ENCODE measurements at places on chromosomes 16 and 17.

- DNase-seq: no peak
Measured at GRCh38 chr16:66927918-66928649, 2.7 kb upstream of the RRAD start.

DNA sequence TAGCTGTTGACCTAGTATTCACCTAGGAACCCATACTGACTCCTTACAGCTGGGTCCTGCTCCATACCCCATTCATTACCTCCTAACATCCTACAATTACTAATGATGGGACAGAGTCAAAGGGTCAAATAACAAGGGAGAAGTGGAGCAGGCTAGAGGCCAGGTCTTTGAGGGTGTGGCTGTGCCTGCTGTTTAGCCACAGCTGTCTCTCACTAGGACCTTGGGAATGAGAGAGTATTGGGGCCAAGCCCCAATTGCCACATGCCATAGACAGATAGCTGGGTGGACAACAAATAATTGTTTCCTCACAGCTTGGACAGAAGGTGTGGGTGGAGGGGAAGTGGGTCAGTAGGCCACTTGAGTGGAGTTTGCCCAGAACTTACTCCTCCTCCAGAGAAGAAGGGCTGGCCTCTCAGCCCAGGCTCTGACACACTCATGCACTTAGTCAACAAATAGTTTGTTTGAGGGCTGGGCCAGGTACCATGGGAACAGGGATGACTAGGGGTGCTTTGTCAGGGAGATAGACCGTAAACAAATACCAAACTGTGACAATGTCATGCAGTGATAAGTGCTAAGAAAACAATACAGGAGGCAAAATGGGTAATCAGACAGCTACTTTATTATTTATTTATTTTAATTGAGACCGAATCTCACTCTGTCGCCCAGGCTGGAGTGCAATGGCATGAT lies 10.2 kb upstream of the CENPT start:
- DNase-seq: peak; percentile 88

GRCh38 chr16:70577256-70577698 lies 53.7 kb downstream of the SF3B3 start:
- DNase-seq: peak; percentile 71

- peak; percentile 26 for DNase-seq
Measured at GRCh38 chr16:24858219-24859041, 12.7 kb downstream of the SLC5A11 start.

DNA sequence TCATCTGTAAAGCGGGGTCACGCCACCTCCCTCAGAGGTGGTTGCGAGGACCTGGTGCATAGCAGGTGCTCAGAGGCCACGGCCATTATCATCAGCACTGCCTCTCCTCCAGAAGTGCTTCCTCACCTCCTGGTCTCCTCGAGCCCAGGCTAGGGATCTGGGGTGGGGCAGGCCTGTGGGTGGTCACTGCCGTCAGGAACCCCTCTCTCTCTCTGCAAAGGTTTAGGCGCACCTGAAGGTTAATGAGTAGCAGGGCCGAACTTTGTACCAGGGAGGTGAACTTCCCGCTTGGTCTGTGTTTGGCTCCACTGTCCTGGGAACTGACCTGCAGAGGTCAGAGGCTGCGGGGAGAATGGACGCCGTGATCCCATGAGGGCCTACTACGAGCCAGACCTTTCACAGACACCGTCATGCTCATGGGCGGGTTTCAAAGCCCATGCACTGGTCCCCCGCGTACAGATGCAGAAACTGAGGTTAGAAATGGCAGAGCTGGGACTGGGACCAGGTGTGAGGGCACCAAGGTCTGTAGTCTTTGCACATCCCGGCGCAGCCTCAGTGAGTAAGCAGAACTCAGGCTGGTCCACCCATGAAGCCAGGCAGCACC lies 13.8 kb downstream of the JUP start:
- no peak for DNase-seq

- DNase-seq: no peak
Measured at GRCh38 chr16:69005641-69006355, 99.7 kb upstream of the HAS3 start.

- no peak for DNase-seq
Measured at GRCh38 chr16:53035176-53035942, 17.3 kb downstream of the CHD9NB start.

GRCh38 chr16:74666010-74666421 lies 661 bp downstream of the RFWD3 start:
- no peak for DNase-seq

DNA sequence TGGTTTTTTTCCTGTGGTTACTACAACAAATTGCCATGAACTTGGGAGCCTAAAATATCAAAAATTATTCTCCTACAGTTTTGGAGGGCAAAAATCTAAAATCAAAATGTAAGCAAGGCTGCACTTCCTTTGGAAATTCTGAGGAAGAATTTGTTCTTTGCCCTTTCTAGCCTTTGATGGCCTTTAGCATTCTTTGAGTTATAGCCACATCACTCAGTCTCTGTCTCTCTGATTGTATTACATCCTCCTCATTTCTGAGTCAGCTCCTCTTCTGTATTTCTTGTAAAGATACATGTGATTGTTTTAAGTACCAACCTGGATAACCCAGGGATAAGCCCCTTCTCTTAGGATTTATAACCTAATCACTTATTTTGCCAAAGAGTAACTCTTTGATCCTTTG lies 282.0 kb downstream of the BCAS3 start:
- no peak for DNase-seq

GRCh38 chr16:51172368-51172767 lies 21.3 kb upstream of the SALL1 start:
- no peak for DNase-seq

GRCh38 chr17:77440560-77440981 lies 299.8 kb downstream of the SEC14L1 start:
- no peak for DNase-seq

- no peak for DNase-seq
Measured at GRCh38 chr17:82281502-82282238, 8.2 kb upstream of the CSNK1D start.

DNA sequence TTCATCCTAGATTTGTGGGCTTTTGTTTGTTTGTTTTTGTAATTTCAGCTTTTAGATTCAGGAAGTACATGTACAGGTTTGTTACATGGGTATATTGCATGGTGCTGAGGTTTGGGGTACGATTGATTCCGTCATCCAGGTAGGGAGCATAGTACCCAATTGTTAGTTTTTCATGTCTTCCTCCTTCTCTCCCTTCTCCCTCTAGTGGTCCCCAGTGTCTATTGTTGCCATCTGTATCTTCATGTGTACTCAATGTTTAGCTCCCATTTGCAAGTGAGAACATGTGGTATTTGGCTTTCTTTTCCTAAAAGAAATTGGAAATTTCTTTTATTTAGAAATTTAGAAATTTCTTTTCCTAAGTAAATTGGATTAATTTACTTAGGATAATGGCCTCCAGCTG lies 37.1 kb upstream of the BCAS3 start:
- DNase-seq: no peak

DNA sequence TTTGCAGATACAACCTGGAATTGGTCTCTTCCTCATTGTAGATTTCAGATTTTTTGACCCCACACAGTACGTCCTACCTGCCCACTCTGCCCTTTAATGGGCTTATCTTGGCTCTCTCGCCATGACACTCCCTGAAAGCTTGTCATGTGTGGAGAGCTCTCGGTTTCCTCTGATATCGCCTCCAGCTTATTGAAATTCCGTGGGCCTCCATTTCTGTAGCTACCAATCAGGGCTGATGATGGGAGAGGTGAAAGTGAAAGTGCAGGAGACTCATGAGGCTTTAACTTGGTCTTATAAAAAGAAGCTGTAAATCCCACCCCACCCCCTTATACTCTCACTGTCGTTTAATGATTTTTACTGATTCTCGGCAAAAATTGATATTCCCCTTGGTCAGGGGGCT lies 17.7 kb downstream of the HOXB1 start:
- no peak for DNase-seq

DNA sequence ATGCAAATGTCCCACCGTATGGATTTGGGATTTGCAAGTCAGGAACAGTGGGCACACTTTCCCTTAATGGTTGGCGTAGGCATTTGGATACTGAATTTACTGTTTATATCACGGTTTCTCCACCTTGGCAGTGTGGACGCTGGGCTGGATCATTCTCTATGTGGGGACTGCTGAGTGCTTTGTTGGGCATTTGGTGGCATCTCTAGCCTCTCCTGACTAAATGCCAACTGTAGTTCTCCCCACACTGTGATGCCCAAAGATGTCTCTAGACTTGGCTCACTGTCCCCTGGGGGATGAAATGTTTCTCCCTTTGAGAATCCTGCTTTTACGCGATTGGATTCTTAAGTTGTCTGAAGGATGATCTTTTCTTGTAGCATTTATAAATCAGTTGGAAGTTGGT lies 49.0 kb downstream of the RBFOX1 start:
- no peak for DNase-seq

DNA sequence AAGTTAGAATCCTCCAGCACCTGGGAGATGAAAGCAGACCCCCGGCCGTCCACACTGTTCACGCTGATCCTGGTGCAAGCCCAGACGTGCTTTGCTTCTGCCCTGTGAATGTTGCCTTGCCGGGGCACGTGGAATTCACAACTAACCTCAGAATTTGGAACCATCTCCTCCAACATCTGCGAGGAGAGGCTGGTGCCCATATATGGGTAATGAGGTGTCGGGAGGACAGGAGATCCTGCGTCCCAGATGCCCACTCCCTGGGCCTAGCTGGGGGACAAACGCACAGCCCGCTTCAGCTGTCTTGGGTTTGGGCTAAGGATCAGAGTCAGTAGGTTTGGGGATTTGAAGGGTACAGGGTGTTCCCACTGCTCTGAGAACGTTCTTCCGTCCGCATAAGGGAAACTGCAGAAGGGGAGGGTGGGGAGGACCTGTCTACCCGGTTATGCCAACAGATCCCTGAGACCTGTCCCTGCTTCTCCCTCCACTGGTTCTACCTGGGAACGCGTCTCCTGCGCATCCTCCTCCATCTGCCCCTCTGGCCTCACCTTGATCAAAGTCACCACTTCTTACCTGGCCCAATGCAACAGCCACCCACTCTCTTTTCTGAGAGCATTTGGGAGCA lies 14.1 kb downstream of the PPL start:
- DNase-seq: no peak

DNA sequence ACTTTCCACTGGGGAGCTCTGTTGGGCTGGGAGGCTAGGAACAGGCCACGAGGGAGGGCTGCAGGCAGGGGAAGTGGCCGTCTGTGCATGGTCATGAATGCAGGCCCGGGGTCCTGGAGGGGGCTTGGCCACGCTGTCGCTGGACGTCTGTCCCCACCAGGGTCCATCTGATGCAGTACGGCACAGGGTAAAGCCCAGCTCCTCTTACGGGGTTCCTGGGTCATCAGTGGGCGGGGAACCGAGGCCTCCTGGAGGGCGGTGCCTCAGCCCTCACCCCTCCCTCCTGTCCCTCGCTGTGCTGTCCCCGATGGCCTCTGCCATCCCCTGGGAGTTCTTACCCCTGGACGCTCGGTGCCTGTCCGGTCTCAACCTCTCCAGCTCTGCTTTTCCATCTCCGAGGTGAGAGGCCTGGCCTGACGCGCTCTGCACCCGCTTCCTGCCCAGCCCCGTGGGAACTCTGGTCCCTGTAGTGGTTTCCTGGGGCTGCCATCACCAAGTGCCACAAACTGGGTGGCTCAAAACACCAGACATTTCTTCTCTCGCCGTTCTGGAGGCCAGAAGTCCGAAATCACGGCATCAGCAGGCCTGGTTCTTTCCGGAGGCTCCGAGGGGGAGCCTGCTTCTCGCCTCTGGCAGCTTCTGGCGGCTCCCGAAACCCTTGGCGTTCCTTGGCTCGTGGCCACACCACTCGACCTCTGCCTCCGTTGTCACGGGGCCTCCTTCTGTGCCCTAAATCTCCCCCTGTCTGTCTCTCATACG lies 182.8 kb downstream of the SEC14L1 start:
- DNase-seq: peak; percentile 49

DNA sequence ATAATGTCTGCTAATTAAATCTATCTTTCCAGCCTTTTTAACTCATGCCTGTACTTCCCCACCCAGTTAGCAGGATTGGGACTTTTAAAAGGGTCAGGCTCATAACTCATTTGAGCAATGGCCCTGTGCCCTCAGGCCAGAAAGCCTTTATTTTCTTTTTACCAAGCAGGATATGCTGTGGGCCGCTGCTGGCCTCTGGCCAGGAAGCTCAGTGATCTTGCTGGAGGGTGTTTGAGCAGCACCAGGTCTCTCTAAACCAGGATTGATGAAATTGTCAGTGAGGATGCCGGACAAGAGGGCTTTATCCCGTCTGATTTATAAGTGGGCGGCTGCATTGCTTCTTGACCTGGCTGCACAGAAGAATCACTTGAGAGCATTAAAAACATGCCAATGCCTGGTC lies 187.8 kb downstream of the RAB11FIP4 start:
- no peak for DNase-seq

DNA sequence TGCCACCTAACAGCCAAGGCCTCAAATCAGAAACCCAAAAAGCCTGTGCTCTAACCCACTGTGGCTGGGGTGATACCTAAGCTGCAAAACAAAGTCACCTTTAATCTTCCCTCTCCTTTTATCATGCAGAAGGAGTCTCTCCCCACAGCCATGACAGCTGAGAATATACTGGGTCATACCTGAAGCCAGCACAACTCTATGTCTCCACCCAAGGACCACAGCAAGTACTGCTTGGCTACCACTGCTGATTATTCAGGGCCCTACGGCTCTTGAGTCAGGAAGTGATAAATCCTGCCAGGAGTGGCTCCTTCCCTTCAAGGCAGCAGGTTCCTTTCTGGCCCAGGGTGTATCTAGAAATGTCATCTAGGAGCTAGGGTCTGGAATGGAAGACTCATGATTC lies 151.5 kb upstream of the TOM1L1 start:
- no peak for DNase-seq

DNA sequence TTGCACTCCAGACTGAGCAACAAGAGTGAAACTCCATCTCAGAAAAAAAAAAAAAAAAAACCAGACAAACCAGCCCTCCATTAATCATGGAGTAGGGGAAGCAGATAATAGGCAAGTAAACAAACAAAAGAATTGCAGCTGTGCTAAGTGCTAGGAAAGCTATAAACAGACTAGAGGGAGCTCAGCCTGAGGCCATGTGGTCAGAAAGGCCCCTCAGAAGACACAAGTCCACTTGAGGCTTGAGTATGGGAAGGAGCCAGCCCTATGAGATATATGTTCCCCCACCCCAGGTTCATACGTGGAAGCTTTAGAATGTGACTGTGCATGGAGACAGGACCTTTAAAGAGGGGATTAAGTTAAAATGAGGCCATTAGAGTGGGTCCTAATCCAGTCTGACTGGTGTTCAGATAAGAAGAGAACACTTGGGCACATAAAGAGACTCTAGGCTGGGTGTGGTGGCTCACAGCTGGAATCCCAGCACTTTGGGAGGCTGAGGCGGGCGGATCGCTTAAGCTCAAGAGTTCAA lies 132.6 kb upstream of the NOL11 start:
- no peak for DNase-seq

GRCh38 chr17:61459142-61459809 lies 7.1 kb downstream of the TBX4 start:
- DNase-seq: no peak

GRCh38 chr16:48105456-48105855 lies 50.3 kb downstream of the ABCC12 start:
- DNase-seq: no peak
